ENCODE measurements at places on chromosomes 4 and X. TPM values are rescaled to one million over a fixed set of nuclear protein-coding genes. Genes with fewer than 3 reads are reported as not detected.

The KLHL34 gene
- not detected for total RNA-seq

The GUF1 gene
- 23.1 TPM for total RNA-seq

DNA sequence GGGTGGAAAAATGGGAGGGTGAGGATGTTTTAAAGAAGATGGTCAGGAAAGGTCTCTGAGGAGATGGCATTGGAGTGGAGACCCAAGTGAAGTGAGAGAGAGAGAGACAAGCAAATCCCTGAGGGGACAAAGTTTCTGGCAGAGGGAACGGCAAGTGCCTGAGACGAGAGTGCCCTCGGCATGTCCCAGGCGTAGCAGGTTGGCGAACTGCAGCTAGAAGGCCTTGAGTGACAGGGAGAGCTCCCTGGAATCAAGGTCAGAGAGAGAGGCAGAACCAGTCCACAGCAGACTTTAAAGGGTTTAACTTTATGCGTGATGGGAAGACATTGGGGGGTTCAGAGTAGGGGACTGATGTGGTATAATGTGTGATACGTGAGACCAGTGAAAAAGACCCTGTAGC is 150.2 kb upstream of the HAND2 start:
- no peak for DNase-seq

The RHOH gene
- total RNA-seq, result 7.9 TPM

DNA sequence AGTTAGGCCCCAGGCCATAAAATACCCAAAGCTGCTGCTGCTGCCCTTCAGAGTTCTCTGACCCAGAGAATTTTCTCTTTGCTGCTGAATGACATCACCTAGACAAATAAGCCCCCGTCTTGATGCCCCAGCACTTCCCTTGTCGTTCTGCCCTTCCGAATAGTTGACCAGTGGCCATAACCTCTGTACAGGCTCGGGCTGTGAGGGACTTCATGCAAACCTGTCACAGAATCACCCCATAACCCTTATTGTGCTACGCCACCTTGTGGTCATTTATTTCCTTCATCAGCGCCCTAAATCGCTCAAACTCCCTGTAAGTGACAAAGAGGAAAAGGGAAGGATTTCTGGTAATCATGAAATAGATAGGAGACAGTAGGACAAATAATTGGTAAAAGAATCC is 18.8 kb downstream of the SPACA5 start:
- peak; percentile 46 for DNase-seq

The SHROOM4 gene
- 2.6 TPM for total RNA-seq

DNA sequence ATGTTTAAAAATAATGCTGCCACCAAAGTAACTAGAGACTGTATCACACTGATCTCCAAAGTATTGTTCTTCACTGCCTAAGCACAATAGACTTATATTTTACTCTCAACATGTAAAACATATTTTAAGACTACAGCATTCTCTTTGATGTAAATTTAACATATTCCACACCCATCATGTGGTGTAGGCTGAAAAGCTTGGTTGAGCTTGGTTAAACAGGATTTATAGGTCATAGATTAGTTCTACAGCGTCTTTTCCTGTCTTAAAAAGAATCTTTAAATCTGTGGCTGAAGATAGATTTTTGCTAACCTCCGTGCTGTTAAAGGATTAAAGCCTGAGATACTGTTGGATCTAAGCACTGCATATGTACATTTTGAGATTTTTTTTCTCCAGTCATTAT is 379.9 kb downstream of the SH2D1A start:
- DNase-seq, result no peak

- no peak for DNase-seq
Observed at GRCh38 chrX:94850811-94851210, 1176.8 kb downstream of the FAM133A start.

GRCh38 chr4:25790024-25790423 is 72.8 kb downstream of the SEL1L3 start:
- DNase-seq, result no peak

The NPY2R gene
- not detected for total RNA-seq

DNA sequence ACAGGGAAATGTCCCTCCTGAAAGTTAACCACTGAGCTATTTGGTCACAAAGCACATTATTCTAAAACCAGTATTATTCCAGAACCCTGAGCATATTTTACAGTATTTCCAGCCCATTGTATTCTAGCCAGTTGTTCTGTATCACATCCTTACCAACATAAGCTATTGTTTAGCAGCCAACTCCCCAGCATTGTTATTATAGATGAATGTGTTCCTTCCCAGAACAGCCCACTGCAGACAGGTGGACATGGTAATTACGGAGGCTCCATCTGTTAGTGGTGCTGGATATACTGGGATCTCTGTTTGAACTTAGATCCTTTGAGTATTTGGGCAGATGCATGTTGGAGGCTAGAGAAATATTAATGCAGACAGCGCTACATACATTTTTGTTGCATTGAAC is 126.1 kb downstream of the MGST2 start:
- no peak for DNase-seq

- peak; percentile 51 for DNase-seq
Observed at GRCh38 chr4:108861334-108861733, 98.5 kb upstream of the ETNPPL start.

GRCh38 chr4:46986922-46987638 is 6.3 kb downstream of the GABRA4 start:
- DNase-seq, result no peak

Measured in body of pancreas (tissue), 4 donors.